ENCODE measurements at places on chromosomes 7 and 10. TPM values are rescaled to one million over a fixed set of nuclear protein-coding genes. Genes with fewer than 3 reads are reported as not detected.

CHPF2 gene
- 34.5 TPM for total RNA-seq

CALML5 gene
- total RNA-seq: not detected

CALY gene
- total RNA-seq: not detected

GRCh38 chr10:123459371-123460091, 206.6 kb upstream of the GPR26 start:
- DNase-seq: no peak

DNA sequence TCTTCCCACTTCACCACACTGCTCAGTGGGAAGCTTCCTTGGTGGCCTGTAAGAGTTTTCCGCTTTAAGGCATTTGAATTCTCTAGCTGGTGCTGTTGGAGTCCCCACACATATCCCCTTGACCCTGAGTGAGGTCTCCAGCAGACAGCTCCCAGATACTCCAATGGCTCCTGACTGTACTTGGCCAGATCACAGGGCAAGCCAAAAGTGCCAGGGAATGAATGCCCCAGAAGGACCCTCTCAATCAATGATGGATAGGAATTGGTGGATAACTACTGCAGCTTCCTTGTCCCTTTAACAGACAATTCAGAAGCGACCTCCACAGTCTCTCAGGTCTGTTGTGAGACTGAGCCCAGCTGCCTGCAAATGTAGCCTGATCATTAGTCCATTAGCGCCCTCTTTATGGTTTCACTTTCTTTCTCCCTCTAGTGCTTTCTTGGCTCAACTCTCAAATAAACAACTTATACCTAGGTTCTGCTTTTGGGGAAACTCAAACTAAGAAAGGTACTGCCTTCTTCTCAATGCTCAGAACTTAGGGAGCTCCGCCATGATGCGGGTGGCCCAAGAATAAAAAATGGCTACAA, 283.0 kb downstream of the TCF7L2 start:
- no peak for DNase-seq

CLCN1 gene
- total RNA-seq: not detected

DNA sequence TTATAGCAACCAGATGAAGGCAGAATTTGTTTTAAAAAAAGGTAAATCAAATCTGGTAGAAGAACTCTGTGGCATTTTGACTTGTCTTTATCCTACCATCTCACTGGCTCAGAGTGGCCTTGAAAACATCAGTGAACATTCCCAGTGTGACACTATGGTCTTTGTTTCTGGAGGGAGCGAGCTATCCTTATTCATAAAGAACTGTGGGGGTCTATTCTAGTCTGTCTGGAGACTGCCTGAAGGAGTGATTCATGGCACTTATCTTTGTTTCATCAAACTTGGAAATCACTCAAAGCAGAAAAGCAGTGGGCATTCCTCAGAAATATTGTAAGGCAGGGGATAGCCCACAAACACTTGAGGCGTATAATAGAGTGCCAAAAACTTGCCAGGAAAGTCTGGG, 719.1 kb downstream of the PCDH15 start:
- DNase-seq: no peak

CFAP58 gene
- total RNA-seq: 3.8 TPM

CPA1 gene
- 0.29 TPM for total RNA-seq

GIMAP8 gene
- 19.7 TPM for total RNA-seq

DNA sequence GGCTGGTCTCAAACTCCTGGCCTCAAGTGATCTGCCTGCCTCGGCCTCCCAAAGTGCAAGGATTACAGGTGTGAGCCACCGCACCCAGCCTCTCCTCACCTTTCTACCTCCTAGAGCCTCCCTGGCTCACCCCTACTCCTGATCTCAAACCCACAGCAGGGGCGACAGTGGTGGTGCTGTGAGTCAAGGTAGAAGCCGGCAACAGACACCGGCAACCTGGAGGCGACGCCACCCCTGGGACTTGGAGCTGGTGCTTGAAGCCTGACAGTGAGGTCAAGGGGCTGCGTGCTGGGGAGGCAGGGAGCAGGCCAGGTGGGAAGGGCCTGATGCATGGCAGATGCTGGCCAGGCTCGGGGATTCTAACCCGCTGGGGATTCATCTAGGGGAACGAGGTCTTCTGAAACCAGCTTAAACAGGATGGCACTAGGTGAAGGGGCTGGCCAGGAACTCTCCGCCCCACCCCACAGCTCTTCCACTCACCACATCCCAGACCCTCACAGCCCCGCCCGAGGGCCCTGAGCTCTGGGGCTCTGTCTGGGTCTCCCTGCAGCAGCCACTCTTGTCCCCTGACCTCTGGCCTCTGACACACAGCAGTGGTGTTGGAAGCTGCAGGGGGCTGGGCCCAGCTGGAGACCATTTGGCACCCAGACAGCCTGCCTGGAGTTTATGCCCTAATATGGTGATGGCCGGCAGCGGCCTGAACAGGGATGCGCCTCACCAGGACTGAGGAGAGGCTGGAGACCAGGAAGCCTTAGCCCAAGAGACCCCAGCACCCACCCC, 16.4 kb downstream of the KCNH2 start:
- DNase-seq: no peak

- no peak for DNase-seq
Observed at GRCh38 chr7:44158873-44159631, 17.9 kb upstream of the MYL7 start.

ACHE gene
- 30.9 TPM for total RNA-seq

- DNase-seq: no peak
Observed at GRCh38 chr10:131082201-131082850, 229.2 kb downstream of the TCERG1L start.

ZNF716 gene
- not detected for total RNA-seq

DNA sequence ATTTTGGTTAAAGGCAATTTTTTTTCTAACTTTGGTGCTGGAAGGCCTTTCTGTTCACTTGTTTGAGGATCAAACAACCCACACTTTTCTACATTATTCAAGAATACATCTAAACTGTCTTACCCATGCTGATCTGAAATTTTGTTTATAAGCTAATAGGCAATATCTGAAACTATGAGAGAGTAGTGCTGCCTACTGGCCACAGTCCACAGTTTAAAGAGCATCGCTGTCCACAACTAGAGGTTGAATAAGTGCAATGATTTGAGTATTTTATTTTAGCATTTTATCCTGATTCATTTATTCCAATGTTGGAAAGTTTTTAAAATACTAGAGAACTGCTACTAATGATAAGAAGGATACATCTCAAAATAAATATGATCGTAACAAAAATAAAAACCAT, 306.9 kb downstream of the ELMO1 start:
- no peak for DNase-seq

GRCh38 chr10:27349987-27350386, 109.4 kb upstream of the ACBD5 start:
- DNase-seq: no peak

Data from left cardiac atrium (tissue), 4 donors.